G401 (cell line): ENCODE measurements at places on chromosomes 7 and 10.

DNA sequence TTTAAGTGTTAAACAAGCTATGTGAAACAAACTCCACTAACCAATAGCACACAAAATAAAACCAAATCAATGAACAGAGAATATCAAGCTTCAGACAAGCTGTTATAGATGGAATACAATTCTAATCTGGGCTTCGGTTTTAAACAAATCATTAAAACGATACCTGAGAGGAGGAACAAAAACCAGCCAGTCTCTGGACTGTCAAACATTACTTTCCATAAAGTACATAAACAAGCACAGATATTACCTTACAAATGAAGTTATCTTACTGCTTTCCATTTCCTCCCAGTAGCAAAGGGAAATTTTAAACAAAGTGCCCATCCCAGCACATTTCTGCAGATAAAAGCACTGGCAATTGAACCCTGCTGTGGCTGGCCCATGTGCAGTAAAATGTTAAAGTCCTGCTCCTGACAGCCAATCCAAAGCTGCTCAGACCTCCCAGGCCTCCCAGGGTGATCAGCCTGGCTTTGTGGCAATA, 128.0 kb downstream of the NRCAM start:
- no peak for DNase-seq

GRCh38 chr7:47373871-47374451, 207.9 kb downstream of the TNS3 start:
- DNase-seq, result no peak

DNA sequence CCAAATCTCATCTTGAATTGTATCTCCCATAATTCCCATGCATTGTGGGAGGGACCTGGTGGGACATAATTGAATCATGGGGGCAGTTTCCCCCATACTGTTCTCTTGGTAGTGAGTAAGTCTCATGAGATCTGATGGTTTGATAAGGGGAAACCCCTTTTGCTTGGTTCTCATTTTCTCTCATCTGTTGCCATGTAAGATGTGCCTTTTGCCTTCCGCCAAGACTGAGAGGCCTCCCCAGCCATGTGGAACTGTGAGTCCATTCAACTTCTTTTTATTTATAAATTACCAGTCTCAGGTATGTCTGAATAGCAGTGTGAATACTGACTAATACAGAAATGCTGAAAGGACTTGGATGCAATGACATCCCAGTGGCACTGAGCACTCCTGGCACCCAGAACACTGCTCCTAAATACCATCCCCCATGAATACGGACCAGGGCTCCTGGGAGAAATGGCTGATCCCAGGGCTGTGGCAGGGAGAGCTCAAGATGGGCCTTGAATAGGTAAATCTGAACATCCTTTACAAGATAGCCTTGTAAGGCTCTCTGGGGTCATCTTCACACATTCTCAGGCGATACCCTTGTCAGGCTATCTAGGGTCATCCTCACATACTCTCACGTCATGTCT, 19.4 kb downstream of the ZFAND2A start:
- no peak for DNase-seq

- no peak for DNase-seq
Observed at GRCh38 chr7:92815412-92815811, 21.0 kb downstream of the CDK6 start.

DNA sequence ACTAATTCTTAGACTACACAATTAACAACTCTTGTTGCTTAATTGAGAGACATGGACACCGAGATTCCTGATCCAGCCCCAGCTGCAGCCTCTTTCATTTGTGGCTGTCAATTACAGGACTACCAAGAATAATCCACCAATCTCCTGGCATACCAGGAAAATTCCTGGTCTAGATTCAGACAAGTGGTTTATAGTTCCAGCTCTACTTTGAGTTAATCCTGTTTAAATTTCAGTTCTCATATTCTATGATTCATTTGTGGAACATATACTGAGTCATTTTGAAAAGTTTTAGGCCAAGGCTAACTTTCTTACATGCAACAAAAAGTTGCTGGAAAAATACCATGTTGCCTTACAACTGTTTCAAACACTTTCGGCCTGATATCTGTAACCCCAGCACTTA, 253.5 kb downstream of the MAGI2 start:
- no peak for DNase-seq

DNA sequence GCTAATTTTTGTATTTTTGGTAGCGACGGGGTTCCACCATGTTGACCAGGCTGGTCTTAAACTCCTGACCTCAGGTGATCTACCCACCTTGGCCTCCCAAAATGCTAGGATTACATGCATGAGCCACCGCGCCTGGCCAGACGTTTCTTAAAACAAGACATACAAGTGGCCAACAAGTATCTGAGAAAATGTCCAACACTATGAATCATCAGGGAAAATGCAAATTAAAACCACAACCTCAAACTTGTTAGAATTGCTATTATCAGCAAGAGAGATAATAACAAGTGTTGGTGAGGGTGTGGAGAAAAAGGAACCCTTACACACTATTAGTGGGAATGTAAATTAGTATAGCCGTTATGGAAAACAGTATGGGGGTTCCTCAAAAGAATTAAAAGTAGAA, 148.6 kb downstream of the SUGCT start:
- DNase-seq, result no peak

GRCh38 chr7:149720372-149721083, 52.9 kb downstream of the ZNF467 start:
- DNase-seq, result peak; percentile 26

DNA sequence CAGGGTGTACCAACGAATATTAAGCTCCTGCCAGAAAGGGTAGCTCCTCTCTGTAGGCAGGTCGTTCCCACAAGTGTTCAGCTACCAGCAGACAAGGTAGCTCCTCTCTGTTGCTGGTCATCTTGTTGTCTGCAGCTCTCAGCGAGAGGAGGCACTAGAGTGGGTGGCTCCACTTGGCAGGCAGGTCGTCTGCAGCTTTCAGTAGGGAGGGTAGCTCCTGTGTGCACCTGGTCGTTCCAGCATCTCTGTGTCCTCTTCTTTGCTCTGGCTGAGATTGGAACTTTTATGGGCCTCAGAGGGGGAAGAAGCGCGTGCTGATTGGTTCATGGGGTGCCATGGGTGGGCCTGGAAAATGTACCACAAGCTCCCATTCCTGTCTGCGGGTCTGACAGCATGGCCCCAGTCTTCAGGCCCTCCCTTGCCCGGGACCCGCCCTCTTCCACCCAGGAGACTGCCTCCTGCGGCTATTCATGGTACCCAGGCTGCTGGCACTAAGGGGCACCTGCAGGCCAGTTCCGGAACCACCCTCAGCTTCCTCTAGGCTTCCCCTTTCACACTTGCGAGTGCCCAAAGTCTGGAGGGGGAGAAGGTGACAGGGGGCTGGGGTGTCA, 63.9 kb upstream of the CACNA2D1 start:
- DNase-seq, result no peak

GRCh38 chr10:67935223-67935622, 50.8 kb downstream of the SIRT1 start:
- DNase-seq, result no peak

GRCh38 chr7:142494021-142494420, 236.2 kb upstream of the PRSS58 start:
- DNase-seq, result no peak

DNA sequence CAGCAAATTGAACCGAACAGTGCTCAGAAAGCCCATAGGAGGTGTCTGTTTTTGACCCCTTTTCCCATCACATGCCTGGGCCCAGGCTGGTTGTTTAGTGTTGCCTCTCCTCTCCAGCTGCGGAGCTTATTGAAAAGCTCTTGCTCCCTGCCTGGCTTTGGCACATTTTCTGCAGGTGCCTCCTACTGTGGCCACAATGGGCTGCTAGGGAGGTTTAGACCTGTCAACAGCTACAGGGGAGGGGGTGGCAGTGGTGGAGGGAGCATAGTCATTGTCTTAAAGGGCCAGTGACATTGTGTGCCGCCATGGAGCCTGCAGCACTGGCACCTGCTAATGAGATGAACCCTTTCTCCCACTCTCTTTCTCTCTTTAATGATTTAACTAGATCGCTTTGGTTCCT, 13.2 kb upstream of the ENO4 start:
- no peak for DNase-seq

GRCh38 chr7:77481615-77482014, 55.5 kb upstream of the PTPN12 start:
- DNase-seq, result no peak
